A549 treated with ZK216348 at 1 μM for 4 hours (cell line): ENCODE measurements at places on chromosomes 2 and 18. TPM values are rescaled to one million over a fixed set of nuclear protein-coding genes. Genes with fewer than 3 reads are reported as not detected.

The EMILIN1 gene
- total RNA-seq: 0.34 to 0.64 TPM (median 0.43 TPM) in 5 replicates

The TNFAIP6 gene
- 0.55 to 1.9 TPM (median 1.2 TPM) in 5 replicates for total RNA-seq

The ANKRD62 gene
- total RNA-seq: not detected in 5 replicates

The CFC1 gene
- not detected in 5 replicates for total RNA-seq

The MPPE1 gene
- 17.3 to 20.4 TPM (median 17.8 TPM) in 5 replicates for total RNA-seq

The LBX2 gene
- 2.2 to 4.3 TPM (median 3.3 TPM) in 5 replicates for total RNA-seq

The IL1RL1 gene
- 0.68 to 1.2 TPM (median 1.1 TPM) in 5 replicates for total RNA-seq

The BOLL gene
- total RNA-seq: not detected in 5 replicates

The GULP1 gene
- total RNA-seq: 27.9 to 42.0 TPM (median 37.5 TPM) in 5 replicates
